Activated CD4-positive, alpha-beta T cell treated with anti-CD3 and anti-CD28 coated beads for 36 hours (primary cell): ENCODE measurements at places on chromosomes 5 and 9. TPM values are rescaled to one million over a fixed set of nuclear protein-coding genes. Genes with fewer than 3 reads are reported as not detected.
A peak's percentile ranks its signal among the peaks of the same experiment; 100 is the strongest.

DNA sequence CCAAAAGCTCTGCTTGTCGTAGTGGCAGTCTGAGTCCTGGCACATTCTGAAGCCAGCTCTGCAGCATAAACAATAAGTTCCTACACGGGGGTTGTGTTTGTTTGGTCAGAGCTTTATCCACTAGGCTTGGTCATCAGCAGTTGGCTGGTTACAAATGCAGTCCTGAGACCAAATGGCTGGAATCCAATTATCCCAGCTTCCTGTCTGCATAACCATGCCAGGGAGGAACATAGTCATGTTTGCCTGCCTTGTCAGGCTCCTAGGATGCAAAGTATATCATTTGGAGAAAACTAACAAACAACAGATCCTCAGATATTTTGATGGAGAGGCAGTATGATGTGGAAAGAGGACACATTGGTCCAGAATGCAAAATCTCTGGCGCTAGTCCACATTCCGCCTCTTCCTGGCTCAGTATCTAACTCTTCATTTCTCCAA, 85.8 kb downstream of the FBXO38 start:
- no peaks in the 10 kb centered on the region for H3K27me3 ChIP-seq
- H3K36me3 ChIP-seq, result no peaks in the 10 kb centered on the region
- no peak overlapping the region for H3K4me3 ChIP-seq
- H3K4me1 ChIP-seq, result no peaks in the 10 kb centered on the region
- no peak overlapping the region for H3K27ac ChIP-seq

DNA sequence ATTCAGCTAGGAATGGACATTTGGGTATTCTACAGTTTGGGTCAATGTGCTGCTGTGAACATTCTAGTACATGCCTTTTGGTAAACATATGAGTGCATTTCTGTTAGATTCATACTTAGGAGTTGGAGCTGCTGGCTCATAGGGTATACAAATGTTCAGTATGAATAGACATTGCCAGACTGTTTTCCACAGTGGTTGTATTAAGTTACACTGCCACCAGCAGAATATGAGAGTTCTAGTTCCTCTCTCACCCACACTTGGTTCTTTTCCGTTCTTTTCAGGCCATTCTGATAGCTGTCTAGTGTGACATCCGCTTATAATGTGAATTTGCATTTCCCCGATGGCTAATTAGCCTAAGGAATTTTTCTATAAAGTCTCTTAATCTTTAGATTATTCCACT, 25.0 kb downstream of the STOM start:
- DNase-seq, result no peak
- peaks cover 2% of the 10 kb centered on the region for H3K4me1 ChIP-seq
- H3K4me3 ChIP-seq, result no peak overlapping the region
- no peak overlapping the region for H3K27ac ChIP-seq
- no peaks in the 10 kb centered on the region for H3K27me3 ChIP-seq

DNA sequence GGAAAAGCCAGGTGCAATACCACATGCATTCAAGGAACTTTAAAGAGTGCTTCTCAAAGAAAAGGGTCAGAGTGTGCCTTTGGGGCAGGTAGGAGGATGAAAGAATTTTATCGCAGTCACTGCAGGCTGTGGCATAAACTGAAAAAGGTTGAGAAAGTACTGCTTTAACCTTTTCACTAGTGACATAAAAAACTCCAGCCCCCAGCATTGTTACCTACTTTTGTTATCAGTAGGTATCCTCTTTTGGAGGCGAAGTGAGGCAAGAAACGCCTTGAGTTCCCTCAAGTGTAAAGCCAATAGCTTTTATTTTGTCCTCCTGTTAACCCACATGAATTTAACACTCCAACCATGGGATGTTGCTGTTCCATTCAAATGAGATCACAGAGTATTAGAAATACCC, 64.7 kb upstream of the CHD1 start:
- no peak overlapping the region for H3K27ac ChIP-seq
- DNase-seq, result no peak
- no peaks in the 10 kb centered on the region for H3K27me3 ChIP-seq
- no peak overlapping the region for H3K4me3 ChIP-seq
- no peaks in the 10 kb centered on the region for H3K36me3 ChIP-seq

DNA sequence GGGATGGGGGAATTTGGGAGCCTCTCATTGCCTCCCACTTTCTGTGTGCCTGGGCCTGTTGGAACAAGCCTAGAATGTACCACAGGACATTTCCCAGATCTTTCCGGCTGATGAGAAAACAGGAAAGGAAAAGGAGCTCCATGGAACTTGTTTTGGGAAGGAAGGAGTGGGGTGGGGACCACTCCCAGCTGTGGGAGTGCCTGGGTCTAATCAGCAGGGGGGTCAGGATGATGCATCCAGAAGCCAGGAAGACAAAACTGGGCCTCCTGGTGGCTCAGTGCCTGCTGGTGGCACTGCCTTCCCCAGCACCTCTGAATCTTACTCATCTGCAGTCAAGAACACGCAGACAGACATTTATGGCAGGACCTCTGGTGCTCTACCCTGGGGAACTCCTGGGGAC, 2.8 kb downstream of the SMIM33 start:
- no peak overlapping the region for H3K4me3 ChIP-seq
- peak overlapping the region; percentile 85 for H3K27ac ChIP-seq
- peak; percentile 48 for DNase-seq
- H3K27me3 ChIP-seq, result no peaks in the 10 kb centered on the region
- peaks cover 87% of the 10 kb centered on the region for H3K4me1 ChIP-seq
- H3K36me3 ChIP-seq, result peaks cover 33% of the 10 kb centered on the region

Gene MEIKIN
- not detected for total RNA-seq

Gene CDC20B
- total RNA-seq, result not detected
